ENCODE measurements at places on chromosomes 3 and 15.

GRCh38 chr15:52440414-52440813 lies 88.3 kb downstream of the MYO5A start:
- no peak for DNase-seq

- no peak for DNase-seq
Measured at GRCh38 chr3:54831112-54831511, 96.7 kb downstream of the LRTM1 start.

- no peak for DNase-seq
Measured at GRCh38 chr3:129365296-129366136, 62.9 kb downstream of the EFCAB12 start.

DNA sequence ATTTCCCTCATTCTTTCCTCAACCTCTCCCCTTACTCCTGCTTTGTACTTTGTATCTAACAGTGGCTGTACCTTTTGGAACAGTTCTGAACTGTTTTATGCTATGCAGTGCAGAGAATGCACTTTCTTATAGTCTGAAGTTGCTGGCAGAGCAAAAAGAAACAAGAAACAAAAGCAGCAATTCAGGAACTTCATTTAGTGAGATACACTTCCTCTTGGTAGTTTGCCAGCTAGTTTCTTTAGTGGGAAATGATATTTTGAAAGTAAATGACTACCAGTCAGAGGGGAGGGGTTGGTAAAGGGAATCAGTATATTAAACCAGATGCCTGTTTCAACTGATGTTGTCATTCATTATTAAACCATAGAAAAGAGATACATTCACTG lies 55.0 kb upstream of the CHD2 start:
- DNase-seq = no peak

All from omental fat pad (tissue), 4 donors.